ENCODE measurements at places on chromosomes 1 and 21.

- no peak for DNase-seq
Measured at GRCh38 chr1:61221642-61222041, 139.3 kb downstream of the NFIA start.

- peak; percentile 83 for DNase-seq
Measured at GRCh38 chr1:203556047-203556851, 62.3 kb downstream of the OPTC start.

- DNase-seq, result no peak
Measured at GRCh38 chr1:12132078-12132477, 34.7 kb upstream of the TNFRSF1B start.

DNA sequence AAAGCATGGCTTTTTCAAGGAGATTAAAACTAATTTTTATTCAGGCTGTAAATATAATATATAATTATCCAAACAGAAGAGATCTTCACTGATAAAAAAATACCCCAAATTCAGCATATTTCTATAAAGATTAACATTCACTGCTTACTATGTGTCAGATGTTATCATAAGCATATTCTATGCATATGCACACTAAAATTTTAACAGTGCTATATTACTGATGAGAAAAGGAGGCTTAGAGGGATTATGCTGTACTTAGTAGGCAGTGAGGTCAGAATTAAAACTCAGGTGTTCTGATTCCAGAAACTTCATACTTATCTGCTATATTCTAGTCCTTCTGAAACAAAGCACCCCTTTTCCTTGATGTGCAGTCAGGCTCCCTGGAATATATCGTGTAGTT, 33.8 kb upstream of the ATP6V1G3 start:
- no peak for DNase-seq

DNA sequence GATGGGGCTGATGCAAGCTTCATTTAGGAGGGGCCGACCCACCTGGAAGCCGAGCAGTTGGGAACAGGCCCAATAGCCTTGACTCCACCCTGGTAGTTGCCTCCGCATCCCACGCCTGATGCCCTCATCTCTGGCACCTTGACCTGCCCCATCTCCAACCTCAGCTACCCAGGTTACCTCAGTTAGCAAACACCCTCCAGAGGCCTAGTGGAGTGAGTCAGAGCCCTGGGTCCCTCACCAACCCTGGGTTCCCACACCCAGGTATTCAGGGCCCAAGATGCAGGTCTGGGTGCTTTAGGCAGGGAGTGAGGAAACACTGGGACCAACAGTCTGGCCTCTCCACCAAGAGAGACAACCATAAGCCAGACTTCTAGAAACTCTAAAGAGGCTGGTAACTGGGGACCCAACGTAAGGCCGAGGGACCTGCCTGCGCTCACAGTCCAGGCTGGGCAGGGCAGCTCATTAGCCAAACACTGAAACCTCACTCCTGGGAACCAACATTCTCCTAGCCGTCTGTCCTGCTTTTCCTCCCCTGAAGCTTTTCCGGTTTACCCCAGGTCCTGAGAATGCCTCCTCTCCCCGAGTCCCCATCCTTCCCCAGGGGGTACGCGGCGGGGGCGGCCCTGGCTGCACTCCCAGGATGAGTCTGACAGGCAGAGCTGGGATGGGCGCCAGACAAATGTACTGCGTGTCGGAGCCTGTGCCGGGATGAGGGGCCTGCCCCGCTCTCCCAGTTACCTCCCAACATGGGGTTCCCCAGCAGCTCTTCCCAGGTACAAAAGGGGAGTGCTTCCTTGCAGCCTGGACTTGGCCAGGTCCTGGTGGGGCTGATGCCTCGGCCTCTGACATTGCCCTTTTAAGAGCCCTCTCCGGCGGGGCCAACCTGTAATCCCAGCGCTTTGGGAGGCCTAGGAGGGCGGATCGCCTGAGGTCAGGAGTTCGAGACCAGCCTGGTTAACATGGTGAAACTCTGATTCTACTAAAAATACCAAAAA, 8.9 kb upstream of the CELSR2 start:
- peak; percentile 25 for DNase-seq

GRCh38 chr1:7687411-7687810, 83.7 kb upstream of the VAMP3 start:
- DNase-seq, result no peak

DNA sequence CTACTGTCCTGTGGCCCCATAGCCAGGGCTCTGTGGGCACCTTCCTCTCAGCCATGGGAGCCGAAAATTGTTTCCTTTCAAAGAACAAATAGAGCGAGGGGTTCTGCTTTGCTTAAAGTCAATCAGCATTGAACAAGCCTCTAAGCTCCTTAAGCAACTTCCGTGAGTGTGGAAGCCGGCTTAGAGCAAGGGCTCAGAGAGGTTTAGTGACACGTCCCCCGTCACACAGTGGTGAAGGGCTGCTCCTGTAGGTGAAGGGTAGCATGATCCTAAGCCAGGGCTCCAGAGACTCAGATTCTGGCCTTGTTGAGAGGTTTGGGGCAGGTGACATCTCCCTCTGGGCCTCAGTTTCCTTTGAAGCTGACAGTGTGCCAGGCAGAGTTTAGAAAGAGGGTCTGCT, 94.0 kb upstream of the WNT4 start:
- DNase-seq, result no peak

GRCh38 chr1:116375887-116376728, 3.1 kb downstream of the ATP1A1 start:
- peak; percentile 41 for DNase-seq

GRCh38 chr1:180435566-180435965, 66.8 kb downstream of the ACBD6 start:
- no peak for DNase-seq

DNA sequence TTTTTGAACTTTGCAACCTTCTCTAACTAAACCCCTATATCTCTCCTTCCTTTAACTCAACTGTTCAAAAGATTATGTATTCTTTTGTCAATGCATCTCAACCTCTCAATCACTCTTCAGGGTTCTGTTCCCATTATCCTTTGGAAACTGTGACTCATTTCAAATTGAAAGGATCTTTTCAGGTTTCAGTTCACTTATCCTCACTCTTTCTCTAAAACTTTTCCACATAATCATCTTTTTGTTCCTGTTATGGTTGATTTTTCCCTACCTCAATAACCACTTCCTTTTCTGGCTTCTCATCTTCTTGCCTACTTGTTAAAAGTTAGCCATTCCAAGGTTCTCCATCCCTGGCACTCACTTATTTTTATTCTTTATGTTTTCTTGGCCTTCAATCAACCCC, 56.2 kb upstream of the NUF2 start:
- no peak for DNase-seq

DNA sequence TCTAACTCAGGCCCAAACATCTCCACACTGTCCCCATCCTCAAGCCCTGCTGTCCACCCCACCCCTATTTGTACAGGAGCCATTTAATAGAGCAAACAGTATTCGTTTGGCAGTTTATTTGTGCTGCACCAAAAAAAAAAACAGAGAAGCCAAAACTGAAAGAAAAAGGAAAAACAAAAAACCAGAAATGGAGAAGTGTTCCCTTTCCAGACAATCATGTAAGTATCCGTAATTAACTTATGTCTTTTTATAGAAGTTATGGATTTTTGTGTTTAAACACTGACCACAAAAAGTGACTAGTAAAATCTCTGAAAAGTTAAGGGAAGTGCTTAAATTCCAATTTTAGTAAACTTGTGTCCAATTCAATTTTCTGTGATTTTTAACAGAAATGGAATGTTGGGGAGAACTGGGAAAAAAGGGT, 40.4 kb upstream of the ZBTB18 start:
- DNase-seq, result no peak

DNA sequence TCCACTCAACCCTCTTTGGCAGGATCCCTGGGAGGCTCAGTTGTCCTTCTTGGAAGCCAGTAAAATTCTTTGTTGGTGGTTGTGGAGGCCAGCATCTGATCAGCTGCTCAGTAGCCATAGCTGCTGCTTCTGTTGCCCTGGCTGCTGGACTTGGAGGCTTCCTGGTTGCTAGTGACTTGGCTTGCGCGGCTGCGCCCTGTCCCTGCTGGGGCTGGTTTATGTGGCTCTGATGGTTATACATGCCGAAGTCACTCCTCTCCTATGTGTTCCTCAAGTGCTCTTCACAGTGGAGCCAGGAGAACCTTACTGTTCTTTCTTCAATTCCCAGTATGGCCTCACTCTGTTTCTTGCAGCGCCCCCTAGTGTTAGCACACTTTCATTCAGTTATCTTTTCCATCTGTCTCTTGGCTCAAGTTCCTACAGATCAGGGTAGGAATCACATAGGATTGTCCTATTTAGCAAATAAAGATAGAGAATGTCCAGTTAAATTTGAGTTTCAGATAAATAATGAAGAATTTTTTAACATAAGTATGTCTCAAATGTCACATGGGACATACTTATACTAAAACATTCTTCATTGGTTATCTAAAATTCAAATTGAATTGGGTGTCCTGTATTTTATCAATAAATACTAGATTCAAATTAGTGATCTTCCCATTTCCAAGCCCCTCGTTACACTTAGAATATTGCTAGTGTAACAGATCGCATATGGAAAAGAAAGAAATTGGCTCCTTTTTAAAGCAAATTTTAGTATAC, 176.5 kb downstream of the TGFB2 start:
- DNase-seq, result peak; percentile 31

- DNase-seq, result no peak
Measured at GRCh38 chr1:160860840-160861505, 1.7 kb downstream of the CD244 start.

- DNase-seq, result no peak
Measured at GRCh38 chr1:115952547-115952946, 23.8 kb upstream of the SLC22A15 start.

GRCh38 chr1:213759359-213760181, 228.2 kb upstream of the PROX1 start:
- no peak for DNase-seq

DNA sequence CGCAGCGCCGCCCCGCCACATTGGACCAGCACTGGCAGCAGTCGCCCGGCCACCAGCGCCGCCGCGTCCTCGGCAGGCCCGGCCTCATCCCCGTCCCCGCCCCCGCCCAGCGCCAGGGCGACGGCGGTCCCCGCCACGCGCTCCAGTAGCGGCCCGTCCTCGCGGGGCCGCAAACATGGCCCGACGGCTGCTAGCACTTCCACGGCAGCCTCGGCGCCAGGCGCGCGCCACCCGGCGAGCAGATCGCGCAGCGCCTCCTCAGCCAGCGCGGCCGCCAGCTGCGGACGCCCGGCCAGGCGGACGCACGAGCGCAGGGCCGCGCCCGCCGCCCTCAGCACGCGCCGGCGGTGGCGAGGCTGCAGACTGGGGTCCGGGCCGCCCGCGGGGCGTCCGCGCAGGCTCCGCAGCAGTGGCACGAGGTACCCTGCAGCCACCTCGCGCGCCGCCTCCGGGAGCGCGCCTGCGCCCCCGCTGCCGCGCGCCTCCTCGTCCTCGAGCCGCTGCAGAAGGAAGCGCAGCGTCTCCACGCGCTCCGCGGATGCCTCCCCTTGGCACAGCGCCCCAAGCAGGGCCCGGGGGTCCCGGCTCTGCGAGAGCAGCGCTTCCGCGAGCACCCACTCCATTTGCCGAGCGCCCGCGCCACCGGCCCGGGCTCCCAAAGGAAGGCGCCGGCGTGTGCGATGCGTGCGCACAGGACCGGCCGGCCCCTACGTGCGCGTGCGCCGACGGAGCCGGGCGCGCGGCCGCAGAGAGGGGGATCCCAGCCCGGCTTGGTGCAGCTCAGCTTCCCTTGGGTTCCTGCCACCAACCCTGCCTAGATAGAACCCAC, at the start of gene TARBP1:
TSS of gene TARBP1 (minus strand) at position 699 of the 829 bp plus-strand sequence. CDS start at position 623, 76 bp downstream.
- DNase-seq, result peak; percentile 19

DNA sequence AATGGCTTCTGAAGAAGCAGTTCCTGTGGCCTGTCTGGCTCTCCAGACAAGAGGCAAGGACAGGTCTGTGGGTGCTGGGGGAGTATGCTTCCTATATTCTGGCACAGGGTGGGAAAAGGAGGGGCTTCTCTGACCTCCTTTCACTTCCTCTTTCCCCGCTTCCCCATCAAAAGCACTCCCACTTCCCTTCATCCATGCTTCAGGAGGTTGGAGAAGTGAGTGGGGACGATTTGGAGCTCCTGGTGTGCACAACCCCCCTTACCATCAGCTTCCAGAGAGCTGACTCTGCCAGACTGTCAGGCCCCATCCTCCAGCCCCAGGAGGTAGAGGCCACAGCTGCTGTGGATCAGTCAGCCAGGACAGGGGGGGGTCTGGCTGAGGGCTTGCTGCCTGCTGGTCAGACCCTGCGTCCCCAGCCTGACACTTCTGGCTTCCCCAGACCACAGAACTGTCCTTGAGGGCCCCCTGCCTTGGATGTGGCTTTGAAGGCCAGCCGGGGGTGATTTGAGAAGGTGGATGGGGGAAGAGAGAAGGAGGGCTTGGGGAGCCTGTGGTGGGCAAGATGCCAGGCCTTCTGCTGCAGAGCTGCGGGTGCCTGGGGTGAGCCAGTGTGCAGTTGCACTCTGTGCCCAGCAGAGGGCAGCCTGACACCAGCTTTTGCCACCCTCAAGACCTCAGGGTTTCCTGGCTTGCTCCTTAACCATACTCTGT, 21.5 kb upstream of the TMEM222 start:
- DNase-seq, result peak; percentile 87

GRCh38 chr1:98904684-98905083, 100.0 kb downstream of the PLPPR5 start:
- DNase-seq, result no peak

DNA sequence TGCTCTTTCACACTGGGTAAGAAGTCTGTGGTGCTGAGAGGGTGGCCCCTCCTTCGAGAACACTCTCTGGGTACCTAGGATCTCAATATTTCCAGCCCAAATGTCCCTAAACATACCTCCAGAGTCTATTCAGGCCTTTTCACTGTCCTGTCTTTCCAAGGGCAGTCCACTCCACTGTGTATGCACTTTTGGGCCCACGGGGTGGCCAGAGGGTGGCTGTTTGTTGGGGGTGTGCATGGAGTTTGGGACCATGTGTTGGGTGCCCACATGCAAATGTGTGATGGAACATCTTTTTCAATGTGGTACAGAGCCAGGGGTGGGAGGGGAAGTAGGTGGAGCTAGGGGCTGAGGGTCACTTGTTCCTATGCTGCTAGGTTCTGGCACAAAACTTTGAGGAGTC, 87.5 kb downstream of the FAM78B start:
- no peak for DNase-seq

DNA sequence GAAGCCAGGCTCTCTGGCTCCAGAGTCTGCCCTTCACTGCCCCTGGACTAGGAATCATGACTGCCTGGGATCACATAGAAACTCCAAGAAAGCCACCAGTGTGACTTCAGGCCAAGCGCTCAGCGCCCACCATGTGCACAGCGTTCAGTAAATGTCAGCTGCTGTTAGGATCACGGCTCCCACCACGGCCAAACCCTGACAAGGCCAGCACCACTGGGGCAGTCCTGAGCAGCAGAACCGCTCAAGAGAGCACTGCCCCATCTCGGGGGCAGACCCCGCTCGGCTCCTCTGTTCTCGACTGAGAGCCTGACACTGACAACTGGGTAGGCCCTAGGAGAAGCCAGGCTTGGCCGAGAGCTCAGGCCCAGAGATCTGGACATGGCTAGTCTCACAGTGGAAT, 10.0 kb downstream of the CAPZB start:
- no peak for DNase-seq

Data from HFF-Myc (cell line).